H4 (cell line): ENCODE measurements at places on chromosomes 7 and 10. TPM values are rescaled to one million over a fixed set of nuclear protein-coding genes. Genes with fewer than 3 reads are reported as not detected.

CALHM1 gene
- not detected in 2 replicates for total RNA-seq

ENKUR gene
- not detected in 2 replicates for total RNA-seq

CCDC136 gene
- 5.0 and 5.2 TPM in 2 replicates for total RNA-seq

ADCY1 gene
- total RNA-seq: 1.6 and 2.3 TPM in 2 replicates

CYP17A1 gene
- not detected in 2 replicates for total RNA-seq

SEMA3A gene
- 45.0 and 54.7 TPM in 2 replicates for total RNA-seq

NUTM2E gene
- total RNA-seq: not detected in 2 replicates

SLC18A3 gene
- total RNA-seq: not detected in 2 replicates

NCF1 gene
- total RNA-seq: not detected in 2 replicates

LRRN3 gene
- total RNA-seq: 0.02 and 0.18 TPM in 2 replicates

PYROXD2 gene
- 3.4 and 4.2 TPM in 2 replicates for total RNA-seq

TACC2 gene
- total RNA-seq: 1.8 and 3.0 TPM in 2 replicates

CADPS2 gene
- total RNA-seq: 22.4 and 23.3 TPM in 2 replicates
